ENCODE measurements at places on chromosomes 7 and 10.

GRCh38 chr7:7201578-7202374 is 19.4 kb downstream of the C1GALT1 start:
- no peak for DNase-seq

GRCh38 chr7:98864731-98865453 is 4.9 kb downstream of the TMEM130 start:
- DNase-seq, result no peak

DNA sequence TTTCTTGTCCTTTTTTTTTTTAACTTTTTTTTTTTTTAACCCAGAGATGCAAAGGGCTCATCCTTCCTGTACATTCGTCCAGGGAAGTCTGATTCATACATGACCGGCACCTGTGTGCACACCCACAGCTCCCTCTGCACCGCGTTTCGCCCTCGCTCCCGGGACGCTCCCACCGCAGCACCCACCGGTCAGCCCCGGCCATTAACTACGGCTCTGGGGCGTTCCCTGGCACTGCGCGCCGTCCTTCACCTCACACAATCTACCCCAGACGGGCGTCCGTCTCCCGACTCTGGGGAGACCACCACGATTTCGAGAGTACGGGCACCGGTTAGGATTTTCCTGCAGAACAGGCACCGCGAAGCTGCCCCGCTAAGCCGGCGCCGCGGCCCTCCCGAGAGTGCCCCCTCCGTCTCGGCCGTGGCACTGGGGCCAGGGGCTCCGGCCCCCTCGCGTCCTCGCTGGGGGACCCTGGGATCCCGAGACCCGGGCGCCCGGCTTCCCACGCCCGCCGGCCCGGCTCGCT is 452 bp downstream of the ATE1 start:
- no peak for DNase-seq

DNA sequence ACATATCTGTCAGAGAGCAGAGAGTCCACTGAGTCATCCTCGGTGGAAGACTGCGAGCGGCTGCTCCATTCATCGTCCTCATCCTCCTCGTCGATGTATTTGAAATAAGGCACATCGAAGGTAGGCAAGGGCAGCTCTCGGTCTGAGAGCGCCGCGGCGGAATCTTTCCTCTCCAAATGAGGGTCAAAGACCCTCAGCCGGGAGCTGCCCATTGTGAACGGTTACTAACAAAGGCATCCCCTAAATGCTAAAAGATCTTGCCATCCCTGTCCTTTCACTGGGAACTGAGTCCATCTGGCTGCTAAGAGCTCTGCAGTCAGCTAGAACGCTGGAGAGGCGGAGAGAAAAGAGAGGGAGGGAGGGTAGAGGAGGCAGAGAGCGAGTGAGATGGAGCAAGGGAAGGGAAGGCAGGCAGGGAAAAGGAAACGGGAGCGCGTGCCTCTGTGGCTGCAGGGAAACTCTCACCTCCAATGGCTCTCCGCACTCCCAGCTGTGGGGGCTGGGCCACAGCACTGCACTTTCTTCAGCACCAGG is 163.4 kb downstream of the RAPGEF5 start:
- no peak for DNase-seq

GRCh38 chr10:11865561-11865960 is 42.4 kb downstream of the PROSER2 start:
- no peak for DNase-seq

GRCh38 chr7:116776610-116777289 is 85.6 kb upstream of the CAPZA2 start:
- DNase-seq, result peak; percentile 92

DNA sequence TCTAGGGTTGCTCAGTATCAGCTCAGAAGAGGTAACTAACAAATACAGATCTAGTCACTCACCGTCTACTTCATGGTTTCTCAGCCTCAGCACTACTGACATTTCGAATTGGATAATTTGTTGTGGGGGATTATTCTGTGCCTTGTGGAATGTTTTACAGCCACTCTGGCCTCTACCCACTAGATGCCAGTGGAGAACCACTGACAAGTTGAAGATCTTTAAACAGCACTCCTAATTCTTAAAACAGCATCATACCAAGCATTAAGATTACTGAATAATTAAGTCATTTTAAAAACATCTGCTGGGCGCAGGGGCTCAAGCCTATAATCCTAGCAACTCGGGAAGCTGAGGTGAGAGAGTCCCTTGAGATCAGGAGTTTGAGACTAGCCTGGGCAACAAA is 82.6 kb downstream of the UPF2 start:
- no peak for DNase-seq

- DNase-seq, result no peak
Observed at GRCh38 chr10:43971981-43972380, 323.3 kb upstream of the ZNF32 start.
